Glomerular endothelial cell (primary cell): ENCODE measurements at places on chromosomes 2 and 18.

GRCh38 chr2:238203973-238204683 is 633 bp upstream of the ILKAP start:
- DNase-seq, result no peak

DNA sequence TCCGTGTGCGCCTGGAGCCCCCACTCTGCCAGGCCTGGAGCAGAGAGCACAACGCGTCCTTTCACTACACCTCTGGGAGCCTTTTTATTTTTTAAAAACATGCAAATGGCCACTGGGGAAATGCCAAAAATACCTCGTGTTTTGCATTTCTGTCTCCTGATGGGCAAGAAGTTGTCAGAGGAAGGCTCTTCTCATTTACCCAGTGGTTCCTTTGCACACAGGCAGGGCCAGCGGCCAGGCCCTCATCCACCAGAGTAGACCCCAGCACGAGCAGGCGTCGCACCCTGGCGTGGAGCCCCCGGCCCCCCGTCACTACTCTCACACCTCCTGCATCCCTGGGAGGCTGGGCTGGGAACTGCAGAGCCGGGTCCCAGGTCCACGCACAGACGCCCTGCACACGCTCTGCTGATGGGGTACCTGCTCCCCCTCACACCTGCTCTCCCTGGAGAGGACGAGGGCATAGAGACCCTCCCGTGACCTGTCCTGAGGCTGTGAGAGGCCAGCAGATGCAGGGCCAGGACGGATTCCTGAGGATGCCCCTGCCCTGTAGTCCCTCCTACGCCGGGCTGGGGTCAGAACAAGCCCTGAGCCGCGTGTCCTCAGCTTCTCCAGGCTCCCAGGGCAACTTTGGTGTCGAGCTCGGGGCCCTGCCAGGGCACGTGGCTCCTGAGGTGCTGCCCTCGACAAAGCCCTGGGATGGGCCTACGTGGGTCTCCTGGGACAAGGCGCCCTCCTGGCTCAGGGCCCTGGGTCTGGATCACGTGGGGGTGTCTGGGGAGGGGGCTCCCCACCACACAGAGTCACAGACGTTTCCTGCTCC is 65.0 kb downstream of the NFATC1 start:
- DNase-seq, result no peak

GRCh38 chr18:35827903-35828275 is 144.6 kb upstream of the RMP24 start:
- no peak for DNase-seq

DNA sequence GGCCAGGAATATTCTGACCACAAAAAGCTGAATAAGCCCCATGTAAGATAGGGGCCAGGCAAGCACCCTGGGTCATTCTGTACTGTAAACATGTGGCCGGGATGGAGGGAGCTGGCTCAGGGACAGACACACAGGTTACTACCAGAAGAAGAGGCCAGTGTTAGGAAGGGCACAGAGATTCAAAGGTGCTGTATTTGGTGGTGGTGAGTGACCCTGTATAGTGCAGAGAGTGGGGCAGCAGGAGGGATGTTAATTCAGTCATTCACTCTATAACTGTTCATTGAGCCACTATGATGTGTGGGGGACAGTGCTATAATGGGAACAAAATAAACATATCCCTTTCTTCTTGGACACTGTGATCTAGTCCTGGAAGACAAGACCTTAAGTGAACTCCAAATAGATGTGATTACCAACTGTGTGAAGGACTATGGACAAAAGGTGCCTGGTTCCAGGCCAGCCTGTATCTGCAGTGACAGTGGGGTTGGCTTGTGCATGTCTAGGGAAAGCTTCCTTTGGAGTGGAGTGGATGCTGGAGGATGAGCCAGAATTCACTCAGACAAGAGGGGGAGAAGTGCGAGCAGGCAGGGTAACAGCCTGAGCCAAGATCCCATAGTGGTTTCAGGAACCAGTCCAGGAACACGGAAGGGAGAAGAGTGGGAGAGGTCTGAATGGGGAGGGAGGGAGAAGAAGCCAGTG is 8.3 kb downstream of the MOCOS start:
- no peak for DNase-seq

GRCh38 chr2:55452879-55453278 is 33.2 kb upstream of the CCDC88A start:
- no peak for DNase-seq

GRCh38 chr2:20580690-20581437 is 70.0 kb downstream of the HS1BP3 start:
- no peak for DNase-seq

- DNase-seq, result no peak
Measured at GRCh38 chr2:216633616-216634369, 573 bp downstream of the IGFBP2 start.

GRCh38 chr18:60809937-60810336 is 437.4 kb upstream of the MC4R start:
- no peak for DNase-seq

DNA sequence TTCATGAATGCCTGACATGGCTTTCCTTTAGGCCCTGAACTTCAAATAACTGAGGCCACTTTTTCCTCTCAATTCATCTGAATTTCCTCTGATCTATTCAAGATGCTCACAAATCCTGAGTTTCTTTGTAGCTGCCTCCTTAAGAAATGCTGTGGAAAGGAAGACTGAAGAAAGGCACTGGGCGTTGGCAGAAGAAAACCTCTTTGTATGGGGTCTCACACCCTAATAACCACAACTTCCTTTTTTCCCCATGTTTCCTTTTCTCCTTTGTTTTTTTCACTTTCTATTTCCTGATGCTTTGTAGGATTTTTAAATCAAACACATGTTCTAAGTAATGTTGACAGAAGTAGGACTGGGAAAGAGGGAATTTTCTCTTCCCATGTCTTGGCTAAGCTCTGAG is 447.4 kb downstream of the CMPK2 start:
- DNase-seq, result no peak

DNA sequence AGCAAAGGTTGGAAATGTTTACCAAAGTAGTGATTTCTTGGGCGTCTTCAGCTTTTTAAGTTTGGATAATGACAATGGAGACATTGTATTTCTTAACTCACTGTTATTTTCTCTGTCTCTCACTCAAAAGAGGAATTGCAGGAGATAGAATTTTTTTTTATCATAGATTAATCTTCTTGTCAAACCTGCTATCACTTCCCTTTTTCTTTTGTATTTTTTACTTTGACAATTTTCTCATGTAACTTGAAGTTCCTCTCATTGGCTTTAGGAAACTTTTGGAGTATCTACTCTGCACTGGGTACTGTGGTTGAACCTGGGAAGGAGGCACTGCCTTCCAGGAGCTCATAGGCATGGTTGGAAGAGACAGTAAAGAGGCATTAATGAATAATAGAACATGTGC is 489.1 kb downstream of the CNTNAP5 start:
- no peak for DNase-seq

- DNase-seq, result no peak
Measured at GRCh38 chr2:158664987-158665386, 130.1 kb upstream of the DAPL1 start.

- DNase-seq, result no peak
Measured at GRCh38 chr2:42296226-42296625, 64.8 kb downstream of the COX7A2L start.

GRCh38 chr18:63951302-63951705 is 2.2 kb downstream of the HMSD start:
- no peak for DNase-seq
